ENCODE measurements at places on chromosomes 11 and 22.

DNA sequence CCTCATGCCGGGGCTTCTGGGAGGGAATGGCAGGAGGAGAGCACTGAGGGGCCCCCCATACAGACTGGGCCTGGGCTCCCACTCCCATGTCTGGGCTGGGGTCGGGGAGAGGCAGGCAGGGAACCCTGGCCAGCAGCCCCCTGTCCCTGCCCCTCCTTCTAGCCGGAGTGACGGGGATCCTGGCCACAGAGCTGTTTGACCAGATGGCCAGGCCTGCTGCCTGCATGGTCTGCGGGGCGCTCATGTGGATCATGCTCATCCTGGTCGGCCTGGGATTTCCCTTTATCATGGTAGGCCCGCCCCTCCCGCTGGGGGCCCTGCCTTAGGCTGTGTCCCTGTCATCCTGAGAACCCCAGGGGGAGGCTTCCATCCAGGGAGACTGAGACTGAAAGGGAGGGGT, 10.0 kb upstream of the MIF start:
- no peak for DNase-seq

- no peak for DNase-seq
Observed at GRCh38 chr11:32888805-32889204, 3.8 kb upstream of the QSER1 start.

GRCh38 chr11:96254087-96254486, 88.9 kb downstream of the MAML2 start:
- DNase-seq = no peak

DNA sequence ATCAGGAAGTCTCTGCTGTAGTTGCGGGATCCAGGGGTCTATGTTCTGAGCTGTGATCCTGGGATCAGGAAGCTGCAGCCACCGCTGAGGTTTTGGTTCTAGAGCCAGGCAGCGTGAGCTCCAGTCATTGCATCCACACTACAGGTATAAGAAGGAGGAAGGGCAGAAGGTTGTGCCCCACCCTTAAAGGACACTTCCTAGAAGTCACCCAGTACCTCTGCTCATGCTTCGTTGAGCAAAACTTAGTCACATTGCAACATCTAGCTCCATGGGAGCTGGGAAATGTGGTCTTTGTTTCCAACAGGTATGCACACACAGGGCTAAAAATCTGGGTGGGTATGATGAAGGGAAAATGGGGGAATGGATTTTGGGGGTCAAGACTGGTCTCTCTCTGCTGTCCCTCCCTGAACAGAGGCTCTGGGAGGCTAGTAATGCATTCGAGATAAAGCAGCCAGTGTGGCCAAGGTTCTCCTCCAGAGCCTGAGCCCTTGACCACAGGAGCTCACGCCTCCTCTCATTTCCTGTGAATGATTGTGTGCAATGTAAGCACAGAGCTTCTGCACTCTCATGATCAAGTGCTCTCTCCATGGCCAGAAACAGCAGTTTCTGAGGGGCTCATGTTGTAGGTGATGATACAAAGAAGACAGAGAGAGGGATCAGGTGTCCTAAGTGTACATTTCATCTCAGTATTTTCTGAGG, 86.8 kb upstream of the OR4B1 start:
- DNase-seq = no peak

GRCh38 chr22:49585461-49586243, 242.0 kb downstream of the BRD1 start:
- no peak for DNase-seq

GRCh38 chr11:112100462-112100861, 13.8 kb downstream of the SDHD start:
- DNase-seq = no peak

GRCh38 chr11:117488996-117489952, 161.6 kb downstream of the CEP164 start:
- DNase-seq = no peak

- no peak for DNase-seq
Observed at GRCh38 chr11:102581066-102581465, 44.1 kb downstream of the MMP20 start.

DNA sequence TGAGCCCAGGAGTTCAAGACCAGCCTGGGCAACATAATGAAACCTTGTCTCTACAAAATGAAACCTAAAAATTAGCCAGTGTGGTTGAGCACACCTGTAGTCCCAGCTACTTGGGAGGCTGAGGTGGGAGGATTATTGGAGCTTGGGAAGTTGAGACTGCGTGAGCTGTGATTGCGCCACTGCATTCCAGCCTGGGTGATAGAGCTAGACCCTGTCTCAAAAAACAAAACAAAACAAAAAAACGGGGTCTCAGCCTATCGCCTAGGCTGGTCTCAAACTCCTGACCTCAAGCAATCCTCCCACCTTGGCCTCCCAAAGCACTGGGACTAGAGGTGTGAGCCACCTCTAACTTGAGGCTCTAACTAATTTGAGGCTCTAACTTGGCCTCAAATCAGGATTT, 13.6 kb downstream of the PPIL2 start:
- no peak for DNase-seq

GRCh38 chr11:84289381-84289906, 1003.3 kb upstream of the CCDC90B start:
- DNase-seq = no peak

GRCh38 chr11:24623121-24623520, 126.3 kb downstream of the LUZP2 start:
- DNase-seq = no peak

DNA sequence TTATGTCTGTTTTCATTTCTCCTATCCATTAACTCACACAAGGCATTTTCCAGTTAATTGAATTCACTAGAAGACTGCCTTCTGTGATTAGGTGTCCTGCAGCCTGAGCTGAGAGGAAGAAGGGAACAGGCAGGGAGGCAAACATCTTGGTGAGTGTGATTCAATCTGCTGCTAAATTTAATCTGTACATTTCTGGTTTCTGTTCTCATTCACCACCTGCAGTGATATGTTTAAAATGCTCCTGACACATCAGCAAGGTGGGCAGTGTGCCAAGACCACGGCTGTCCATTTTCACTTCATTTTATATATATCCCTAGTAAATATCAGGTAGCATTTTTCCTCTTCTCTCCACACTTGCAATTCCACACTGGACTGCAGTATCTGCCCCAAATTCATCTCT, 416.5 kb downstream of the TMEM135 start:
- DNase-seq = no peak

DNA sequence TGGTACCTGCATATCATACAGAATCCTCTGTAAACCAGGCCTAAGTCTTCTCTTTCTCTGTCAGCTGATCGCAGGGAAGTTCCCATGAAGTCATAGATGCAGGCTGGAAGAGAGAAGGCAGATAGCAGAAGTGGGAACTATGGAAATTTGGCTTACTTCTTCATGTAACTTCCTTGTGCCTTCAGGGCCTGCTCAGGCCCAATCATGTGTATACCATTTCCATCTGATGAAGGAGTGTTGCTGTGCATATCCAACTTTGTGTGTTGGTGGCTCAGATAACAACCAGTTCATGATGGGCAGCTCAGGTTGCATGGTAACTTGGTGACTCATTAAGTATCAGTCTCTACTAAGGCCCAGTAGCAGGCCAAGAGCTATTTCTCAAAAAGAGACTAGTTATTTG, 53.1 kb upstream of the CEP295 start:
- DNase-seq = no peak

DNA sequence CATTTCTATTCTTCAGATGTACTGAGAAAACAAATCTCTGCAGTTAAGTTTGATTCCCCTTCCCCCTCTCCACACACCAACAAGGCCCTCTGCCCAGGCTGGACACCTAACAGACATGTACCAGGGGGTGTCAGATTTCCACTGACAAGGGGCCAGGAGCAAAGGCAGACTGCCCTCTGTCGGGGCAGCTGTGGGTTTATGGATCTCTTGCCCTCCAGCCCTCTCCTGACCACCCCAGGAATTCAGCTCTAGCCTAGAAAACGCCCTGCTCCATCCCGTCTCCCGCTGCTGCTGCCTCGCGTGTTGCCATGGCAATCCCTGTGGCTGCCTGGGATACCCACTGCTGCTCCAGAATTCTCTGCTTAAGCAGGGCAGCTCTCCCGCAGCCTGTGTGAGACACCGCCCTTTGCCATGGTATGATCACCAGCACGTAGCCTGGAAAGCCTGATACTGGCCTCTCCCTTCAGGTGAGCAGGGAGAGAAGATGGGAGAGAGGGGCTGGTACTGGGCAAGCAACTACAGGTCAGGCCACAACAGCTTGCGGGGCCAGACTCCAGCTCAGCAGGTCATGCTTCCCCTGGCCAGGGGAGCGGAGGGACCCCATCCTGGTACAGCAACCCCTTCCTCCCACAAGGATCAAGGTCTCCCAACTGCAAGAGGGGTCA, 41.6 kb downstream of the BUD13 start:
- DNase-seq = no peak

- no peak for DNase-seq
Observed at GRCh38 chr11:129968591-129969419, 33.8 kb downstream of the PRDM10 start.

DNA sequence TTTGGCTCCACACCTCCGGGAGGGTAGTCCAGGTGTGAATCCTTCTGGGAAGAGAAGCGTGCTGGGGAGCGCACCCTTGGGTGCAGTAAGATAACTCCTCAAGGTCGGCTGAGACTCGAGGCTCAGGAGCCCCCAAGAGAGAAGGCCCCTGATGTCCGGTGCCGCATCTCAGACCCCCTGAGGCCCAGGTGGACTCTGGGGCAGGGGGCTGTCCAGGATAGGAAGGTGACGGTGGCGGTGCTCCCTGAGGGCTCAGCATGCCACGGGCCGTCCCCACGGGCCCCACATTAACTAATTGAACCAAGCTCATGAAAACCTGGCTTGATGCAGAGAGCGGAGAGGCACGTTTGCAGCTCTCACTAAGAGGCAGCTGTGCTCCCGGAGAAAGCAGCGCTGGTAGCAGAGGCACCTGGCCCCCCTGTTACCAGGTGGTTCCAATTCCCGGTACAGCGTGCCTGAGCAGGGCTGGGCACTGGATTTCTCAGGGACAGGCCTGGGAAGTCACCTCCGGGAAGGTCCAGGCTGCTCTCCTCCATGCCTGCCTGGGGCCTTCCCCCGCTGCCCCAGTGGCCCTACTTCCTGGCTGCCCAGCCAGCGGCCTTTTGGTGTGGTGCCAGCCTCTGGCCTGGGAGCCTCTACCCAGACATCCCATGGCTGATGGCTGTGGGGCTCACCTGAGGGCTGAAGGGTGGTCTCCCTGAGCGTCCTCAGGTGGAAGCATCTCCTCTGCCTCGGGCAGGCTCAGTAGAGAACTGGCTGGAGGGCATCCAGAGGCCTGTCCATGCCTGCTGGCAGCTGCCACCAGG, 1.1 kb downstream of the KCNQ1 start:
- no peak for DNase-seq

- DNase-seq = no peak
Observed at GRCh38 chr11:79486242-79486984, 45.6 kb upstream of the TENM4 start.

GRCh38 chr22:48594757-48595510, 1232.7 kb downstream of the BRD1 start:
- no peak for DNase-seq

All from T1000 (cell line).